ENCODE measurements at places on chromosomes 13 and 19.

GRCh38 chr19:37691881-37692504 is 27.6 kb downstream of the ZNF607 start:
- DNase-seq, result peak; percentile 78

DNA sequence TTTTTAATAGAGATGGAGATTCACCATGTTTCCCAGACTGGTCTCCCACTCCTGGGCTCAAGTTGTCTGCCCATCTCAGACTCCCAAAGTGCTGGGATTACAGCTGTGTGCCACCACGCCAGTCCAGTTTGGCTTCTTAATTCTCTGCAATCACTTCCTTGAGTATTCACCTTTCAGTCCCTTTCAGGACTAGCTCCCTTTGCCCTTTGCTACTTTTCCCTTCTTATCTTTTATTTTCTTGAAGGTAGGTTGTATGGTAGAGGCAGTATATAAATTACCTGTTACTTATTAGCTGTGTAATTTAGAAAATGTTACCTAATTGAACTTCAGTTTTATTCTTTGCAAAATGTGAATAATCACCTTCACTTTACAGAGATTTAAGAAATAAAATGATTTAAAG is 285.8 kb downstream of the FGF9 start:
- no peak for DNase-seq

DNA sequence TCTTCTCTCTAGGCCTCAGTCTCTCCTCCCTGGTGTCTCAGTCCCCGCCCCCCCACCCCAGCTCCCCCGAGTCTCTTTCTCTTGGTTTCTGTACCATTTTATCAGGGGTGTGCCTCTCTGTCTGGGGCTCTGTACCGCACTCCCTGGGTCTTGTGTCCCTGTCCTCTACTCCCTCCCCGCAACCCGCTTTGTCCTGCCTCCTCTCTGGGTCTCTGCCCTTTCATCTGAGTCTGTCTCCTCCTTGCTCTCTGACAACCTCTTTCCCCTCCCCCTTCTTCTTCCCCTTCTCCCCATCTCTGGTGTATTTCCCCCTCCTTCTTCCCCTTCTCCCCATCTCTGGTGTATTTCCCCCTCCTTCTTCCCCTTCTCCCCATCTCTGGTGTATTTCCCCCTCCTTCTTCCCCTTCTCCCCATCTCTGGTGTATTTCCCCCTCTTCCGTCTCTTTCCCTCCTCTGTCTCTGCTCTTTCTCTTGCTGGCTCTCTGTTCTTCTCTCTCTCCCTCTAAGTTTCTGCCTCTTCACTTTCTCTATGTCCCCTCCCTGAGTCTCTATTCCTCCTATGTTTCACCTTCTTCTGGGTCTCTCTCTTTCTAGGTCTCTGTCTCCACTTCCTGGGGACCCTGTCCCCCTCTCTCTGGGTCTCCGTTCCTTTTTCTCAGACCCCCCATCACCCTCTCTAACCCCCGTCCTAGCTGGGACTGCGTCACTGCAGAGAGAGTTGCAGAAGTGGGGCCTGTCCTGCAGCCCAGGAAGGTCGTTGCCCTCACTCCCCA is 2.2 kb upstream of the KCNC3 start:
- no peak for DNase-seq

- DNase-seq, result no peak
These were observed 13.3 kb downstream of the SLC7A1 start for GRCh38 chr13:29582171-29582570.

- DNase-seq, result no peak
These were observed 39.1 kb downstream of the DOCK9 start for GRCh38 chr13:98938801-98939200.

DNA sequence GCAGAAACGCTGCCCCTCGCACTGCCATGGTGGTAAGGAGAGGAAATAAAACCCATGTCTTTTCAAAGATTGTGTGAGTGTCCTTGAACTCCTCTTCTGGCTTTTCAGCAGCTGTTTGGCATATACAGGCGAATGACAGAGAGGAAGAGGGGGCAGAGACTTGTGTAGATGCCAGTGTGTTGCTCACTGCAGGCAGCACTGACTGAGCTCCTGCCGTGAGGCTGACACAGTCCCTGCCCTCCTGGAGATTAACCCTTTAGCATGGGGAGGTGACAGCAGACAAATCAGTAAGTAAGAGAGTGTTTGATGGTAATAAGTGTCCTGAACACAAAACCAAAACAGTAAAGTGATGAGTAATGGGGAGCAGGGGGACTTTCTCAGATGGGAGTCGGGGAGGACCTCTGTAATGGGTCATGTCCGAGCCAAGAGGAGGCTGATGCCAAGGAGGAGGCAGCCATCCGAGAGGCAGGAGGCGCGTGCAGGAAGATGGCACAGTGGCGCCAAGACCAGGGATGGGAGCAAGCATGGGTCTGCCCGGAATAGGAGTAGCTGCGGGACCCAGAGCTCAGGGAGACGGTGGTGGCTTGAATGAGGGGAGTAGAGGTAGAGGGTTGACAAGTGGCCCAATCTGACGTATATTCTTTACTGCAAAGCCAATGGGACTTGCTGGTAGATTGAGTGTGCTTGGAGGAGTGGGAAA is 182.2 kb downstream of the FOXO1 start:
- DNase-seq, result no peak

All from activated T-cell treated with anti-CD3 and anti-CD28 coated beads, Interleukin-2, amount 50 U/mL, for 48 hours (primary cell).